ENCODE measurements at places on chromosomes 16 and 17.

DNA sequence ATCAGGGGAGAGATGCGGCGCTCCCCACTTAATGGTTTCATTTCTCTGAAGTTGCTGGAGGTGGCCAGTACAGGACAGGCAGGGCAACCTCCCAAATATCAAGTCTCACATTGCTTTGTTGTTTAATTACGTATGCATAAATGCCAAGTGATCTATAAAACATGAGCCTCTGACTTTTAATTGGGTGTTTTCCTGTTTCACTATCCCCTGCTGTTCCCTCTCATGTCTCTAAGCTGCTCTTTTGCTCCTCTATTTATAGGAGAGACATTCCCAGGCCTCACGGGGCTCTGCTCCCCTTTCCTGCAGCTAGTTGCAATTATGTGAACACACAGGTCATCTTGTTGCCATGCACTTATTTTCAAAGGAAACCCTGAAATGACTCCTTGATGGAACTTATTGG, 1173.5 kb upstream of the GOT2 start:
- no peak for DNase-seq

GRCh38 chr17:29022074-29022473, 16.2 kb upstream of the SEZ6 start:
- no peak for DNase-seq

DNA sequence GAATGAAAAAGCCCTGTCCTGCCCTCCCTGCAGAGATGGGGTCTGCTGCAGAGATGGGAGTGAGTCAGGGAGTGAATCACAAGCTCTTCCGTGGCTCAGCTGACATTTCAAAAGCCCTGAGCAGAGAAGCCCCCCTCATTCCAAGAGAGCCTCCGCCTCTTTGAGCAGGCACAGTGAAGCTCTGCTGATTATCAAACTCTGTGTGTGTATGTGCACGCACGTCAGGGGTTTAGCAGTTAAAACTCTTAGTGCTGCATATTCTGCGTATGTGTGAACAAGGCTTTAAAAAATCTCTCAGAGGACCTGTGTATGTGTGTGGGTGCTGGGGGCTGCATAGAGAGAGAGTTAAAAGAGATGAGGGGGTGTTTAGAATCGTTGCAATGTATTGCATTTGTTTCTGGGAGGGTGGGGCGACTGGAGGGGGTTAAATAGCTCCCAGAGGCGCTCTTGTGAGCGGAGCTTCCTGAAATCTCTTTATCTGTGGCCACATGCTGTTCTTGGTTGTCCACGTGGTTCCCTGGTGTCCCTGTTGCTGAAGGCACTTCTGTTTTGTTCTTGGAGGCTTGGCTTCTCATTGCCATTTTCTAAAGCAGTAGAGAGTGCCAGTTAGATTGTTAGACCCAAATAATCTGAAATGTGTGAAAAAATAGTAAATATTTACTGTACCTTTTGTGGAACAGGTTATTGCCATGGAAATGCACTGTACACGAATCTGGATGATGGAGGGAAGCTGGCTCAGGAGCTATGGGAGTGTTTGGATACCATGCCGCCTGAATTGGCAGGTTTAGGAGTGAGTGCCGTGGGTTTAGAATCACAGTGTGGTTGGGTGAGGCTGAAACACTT, 116.6 kb downstream of the PRKCB start:
- DNase-seq: no peak

DNA sequence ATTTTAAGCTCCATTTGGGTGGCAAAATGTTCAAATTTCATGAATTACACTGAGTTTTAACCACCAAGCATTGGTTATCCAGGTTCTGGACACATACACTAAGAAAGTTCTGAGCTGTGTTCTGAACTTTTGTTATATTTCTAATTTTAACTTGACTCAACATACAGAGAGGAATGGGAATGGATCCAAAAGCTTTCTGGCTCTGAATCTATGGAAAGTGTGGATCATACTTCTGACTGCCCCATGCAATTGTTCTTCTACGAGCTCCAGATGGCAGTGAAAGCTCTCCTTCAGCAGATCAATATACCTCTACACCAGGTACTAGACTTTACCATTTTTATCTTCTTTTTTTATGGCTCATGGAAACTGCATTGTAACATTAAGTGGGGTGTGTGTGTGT, 113.0 kb upstream of the NOG start:
- DNase-seq: no peak

GRCh38 chr17:45307290-45308015, 9.4 kb downstream of the MAP3K14 start:
- no peak for DNase-seq
